ENCODE measurements at places on chromosomes 5 and 9.

DNA sequence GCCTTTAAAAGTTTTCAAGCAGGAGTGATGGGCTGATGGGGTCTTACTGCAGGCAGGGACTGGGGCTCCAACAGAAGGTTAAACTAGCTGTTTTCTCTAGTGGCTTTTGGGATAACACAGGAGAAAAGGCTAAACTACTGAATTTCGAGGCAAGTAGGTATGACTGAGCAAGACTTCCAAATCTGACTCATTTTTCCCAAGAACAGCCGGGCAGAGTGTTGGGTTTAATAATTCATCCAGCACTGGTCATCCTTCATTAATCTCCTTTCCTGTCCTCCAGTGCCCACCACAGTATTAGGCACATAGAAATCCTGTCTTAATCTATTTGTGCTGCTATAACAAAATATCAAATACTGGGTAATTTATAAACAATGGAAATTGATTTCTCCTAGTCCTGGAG is 20.5 kb downstream of the MSX2 start:
- no peak for DNase-seq

DNA sequence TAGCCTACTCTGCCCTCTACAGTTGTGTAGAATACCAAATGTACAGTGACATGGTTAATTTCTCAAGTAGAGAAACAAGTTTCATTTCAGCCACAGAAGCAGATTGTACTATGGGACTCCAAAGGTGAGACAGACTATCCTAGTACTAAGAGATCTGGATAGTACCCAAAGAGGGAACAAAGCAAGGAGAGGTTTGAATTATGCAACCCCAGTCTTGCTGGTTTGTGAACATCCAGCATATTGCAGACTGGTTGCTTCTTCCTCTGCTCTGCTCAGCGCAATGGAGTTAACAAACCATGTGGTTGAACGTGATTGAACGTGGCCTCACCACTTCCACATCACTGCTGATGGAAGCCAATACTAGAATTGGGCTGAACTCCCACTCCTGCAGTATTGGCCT is 43.3 kb upstream of the ALDOB start:
- no peak for DNase-seq

DNA sequence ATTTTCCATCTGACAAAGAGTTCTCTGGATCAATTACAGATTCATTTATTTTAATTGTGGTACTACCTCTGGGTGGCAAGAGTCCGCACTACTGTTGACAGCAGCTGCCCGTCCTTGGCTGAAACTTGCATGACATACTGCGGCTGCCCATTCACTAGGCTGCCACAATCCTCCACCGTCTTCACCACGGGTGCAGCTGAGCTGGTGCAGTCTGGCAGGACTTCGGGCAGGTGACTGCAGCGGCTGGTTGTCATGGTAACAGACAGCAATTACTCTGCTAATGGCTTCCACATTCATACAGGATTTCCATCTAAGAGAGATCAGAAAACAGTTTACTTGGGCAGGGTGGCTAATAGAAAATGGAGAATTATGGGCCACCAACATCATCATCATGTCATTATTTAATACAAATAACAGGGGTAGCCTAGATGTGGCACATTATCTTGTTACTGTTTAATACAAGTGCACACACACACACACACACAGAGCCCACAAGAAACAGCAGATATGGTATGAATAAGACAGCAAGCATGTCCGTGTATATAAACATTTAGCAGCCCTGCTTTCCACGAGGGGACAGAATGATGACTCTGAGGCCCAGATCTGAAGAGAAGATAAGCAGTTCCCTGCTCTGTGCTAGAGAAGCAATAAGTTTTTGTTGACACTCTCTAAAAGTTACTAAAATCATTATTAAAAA is 112.3 kb downstream of the MARCHF3 start:
- no peak for DNase-seq

GRCh38 chr9:2013743-2014475 is 1.2 kb upstream of the SMARCA2 start:
- DNase-seq: no peak

DNA sequence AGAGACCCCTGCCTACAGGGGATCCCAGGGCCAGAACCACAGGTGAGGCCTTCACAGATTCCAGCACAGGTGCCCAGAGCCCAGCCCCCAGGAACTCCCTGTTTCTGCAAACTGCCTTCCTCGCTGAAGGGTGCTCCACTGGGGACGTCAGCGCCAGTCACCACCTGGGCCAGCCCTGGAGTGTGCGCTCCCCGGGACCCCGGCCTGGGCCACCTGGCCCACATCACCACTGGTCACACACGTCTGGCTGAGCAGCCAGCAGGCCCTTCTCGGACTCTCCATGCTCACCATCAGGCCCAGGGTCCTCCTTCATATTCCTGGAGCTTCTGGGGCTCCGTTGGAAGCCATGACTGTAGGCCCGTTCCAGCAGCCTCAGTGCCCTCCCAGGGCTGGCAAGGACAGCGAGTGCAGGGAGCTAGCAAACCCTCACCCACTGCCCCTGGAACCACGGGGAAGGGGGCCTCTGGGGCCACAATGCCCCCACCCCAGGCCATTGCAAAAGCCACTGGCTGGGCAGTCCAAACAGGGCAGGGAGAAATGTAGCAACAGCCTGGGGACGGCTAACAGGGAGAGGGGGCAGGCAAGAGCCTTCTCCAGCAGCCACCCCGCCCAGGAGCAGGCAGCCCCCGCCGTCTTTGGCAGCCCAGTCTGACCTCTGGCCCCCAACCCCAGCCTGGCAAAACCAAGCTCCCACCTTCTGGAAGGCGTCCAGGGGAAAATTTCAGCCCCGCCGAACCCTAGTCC is 1.3 kb downstream of the AGPAT2 start:
- DNase-seq: no peak

DNA sequence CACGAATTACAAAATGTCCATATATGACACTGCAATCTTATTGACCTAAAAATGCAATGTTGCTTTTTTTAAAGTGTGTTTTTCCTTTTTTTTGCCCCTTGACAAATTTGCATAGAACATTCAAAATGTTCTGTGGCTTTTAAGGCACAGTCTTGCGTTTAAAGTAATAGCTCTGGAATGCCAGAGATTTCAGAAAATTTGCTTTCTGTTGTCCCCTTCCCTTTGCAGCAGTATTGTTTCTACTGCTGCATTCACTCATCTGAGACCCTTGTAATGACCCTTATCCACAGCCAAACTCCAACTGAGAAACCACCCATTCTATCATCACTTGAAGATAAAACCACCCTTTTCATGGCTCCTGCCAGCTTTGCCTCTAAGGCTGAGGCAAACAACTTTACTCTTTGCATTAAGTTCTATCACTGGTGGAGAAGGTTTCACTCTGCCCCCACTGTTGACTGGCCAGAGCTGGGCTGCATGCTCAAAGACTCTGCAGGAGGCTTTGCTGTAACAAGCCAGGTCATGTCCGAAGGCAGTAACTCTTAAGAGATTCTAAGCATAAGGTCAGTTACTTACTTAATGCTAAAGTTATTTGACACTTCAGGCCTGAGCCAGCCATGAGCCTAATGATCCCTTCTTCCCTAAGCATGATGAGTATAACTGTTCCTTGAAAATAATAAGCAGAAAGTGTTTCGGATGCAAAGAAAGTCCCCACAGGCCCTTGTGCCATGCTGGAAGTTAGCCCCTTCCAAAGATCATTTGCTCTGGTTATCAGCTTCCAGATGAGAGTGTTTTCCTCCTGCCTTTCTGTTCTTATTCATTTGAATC is 101.9 kb downstream of the CD180 start:
- DNase-seq: no peak

- no peak for DNase-seq
Observed at GRCh38 chr5:131812371-131813160, 15.7 kb upstream of the FNIP1 start.
